ENCODE measurements at places on chromosomes 5 and 9. TPM values are rescaled to one million over a fixed set of nuclear protein-coding genes. Genes with fewer than 3 reads are reported as not detected.
A peak's percentile ranks its signal among the peaks of the same experiment; 100 is the strongest.

DNA sequence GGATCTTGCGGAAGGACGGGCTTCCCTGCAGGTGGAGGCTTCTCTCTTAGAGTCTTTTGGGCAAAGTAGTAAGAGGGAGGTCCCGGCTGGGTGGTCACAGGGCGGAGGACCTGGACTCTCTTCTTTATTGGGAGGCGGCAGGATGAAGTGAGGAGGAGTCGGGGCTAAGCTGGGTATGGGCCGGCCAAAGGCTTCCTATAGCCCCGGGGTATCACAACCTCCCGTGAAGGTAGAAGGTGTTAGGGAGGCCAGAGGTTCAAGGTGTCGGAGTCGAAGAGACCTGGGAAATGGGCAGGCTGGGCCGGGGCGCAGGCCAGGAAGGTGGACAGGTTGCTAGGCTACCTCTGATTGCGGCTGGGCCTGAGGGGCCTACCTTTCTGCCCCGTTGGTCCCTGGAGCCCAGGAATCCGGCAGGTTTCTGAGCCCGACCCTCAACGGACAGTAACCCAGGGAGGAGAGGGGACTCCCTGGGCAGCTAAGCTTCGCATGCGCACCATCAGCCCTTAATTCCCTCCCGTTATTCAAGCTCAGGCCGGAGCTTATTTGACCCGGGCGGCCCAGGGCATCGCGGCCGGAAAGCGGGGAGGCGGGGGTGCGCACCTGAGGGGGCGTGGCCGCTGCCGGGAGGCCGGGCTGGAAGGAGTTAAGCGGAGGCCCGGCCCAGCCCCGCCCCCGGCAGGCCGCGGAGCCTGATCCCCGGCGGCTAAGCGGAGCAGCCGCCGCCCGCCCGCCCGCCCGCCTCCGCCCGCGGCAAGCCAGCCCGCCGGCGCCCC, at the start of gene TESK1:
TESK1 (plus strand) TSS at position 685 of the 773 bp plus-strand sequence. CDS start 358 bp downstream, outside the sequence.
- peak; percentile 75 for DNase-seq

The NUTM2F gene
- not detected for total RNA-seq

GRCh38 chr5:157651623-157652376, 438 bp downstream of the SOX30 start:
- peak; percentile 73 for DNase-seq

GRCh38 chr9:19405771-19406170, 3.0 kb upstream of the ACER2 start:
- DNase-seq: no peak

- no peak for DNase-seq
These were observed 27.3 kb upstream of the STC2 start for GRCh38 chr5:173355561-173355960.

DNA sequence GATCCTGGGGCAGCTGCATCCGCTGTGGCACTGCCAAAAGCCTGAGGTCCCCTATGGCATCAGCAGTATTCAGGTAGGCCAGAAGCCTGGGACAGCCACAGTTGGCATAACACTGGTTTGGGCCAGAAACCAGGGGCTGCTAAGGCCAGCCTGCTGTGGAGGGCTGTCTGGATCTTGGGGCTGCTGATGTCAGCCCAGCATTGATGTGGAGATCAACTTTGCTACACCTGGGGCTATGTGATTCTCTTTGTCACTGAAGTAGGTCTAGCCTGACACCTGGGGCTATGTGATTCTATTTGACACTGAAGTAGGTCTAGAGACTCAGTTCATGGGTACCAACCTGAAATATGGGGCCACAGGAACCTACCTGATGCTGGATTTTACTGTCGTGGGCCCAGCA, 411.5 kb downstream of the RASEF start:
- no peak for DNase-seq

The ANKRD34B gene
- total RNA-seq: not detected

- DNase-seq: no peak
These were observed 584.0 kb downstream of the ACTL7B start for GRCh38 chr9:108271646-108272348.
